Activated CD4-positive, alpha-beta T cell treated with anti-CD3 and anti-CD28 coated beads for 48 hours (primary cell): ENCODE measurements at places on chromosomes 3 and 15.

DNA sequence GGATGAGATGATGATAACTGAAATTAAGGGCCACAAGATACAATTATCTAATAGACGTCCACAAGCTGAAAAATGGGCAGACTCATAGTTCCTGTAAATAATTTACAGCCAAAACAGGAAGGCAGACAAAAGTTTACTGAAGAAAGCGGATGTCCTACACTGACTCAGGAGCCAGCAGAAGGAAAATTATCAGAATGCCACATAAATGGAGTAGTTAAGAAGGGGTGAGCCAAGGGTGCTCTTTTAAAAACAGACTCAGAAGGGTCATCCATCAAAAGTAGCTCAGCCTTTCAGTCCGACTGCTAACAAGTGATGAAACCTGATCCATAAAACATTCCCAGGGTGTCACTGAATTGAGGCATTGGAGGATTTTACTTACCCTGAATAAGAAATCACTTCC, 39.8 kb downstream of the TUSC7 start:
- DNase-seq, result no peak

GRCh38 chr15:74364936-74365597, 2.4 kb downstream of the CYP11A1 start:
- no peak for DNase-seq

DNA sequence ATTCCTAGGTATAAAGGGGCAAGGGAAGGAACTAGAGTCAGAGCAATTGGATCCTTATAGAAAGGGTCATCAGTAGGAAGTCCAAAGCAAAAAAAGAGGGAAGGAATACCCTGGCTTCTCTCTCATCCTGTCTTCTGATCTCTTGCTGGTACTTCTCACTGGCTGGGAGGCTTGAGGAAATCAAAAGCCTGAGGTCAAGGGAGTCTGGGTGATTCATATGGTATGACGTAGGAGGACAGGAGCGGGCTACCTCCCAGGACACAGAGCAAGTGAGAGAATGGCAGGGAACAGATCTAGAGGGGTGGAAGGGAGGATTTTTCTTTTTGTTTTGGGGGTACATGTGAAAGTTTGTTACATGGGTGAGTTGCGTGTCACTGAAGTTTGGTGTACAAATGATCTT, 76.0 kb downstream of the CFAP20DC start:
- no peak for DNase-seq

DNA sequence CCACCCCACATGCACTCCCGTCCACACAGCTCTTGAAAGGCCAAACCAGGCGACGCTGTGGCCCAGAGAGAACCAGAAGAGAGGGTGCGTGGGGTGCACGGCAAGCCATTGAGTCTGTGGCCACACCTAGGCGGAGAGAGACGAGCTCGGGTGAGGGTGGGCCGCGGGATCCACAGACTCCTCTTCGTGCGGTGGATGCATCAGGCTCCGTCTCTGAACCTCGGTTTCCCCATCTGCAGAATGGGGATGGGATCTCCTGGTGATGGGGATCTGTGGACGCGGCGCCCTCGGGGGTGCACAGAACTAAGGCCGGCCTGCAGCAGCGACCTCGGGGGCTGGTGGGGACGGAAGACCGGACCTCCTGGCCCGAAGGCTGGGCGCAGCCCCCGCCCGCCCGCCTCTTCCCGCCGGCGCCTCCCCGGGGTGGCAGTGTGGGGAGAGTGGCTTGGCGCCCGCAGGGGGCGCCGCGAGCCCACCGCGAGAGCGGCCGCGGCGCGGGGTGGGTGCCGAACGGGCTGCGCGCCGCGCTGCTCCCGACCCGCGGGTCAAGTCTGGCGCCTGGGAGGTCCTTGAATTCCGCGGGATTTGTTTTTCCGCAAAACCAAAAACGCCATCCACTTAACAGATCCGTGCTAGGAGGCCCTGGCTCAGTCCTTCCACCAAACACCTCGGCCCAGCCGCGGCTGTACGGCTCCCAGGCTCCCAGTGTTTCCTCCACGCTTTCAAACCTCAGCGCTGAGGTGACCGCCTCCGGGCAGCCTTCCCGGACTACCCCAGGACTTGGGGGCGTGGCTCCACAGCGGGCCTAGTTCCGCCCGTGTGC, 13.2 kb upstream of the ADPGK start:
- peak; percentile 56 for DNase-seq

- no peak for DNase-seq
These were observed 415.4 kb downstream of the RBMS3 start for GRCh38 chr3:29696311-29696710.

GRCh38 chr3:12579456-12579855, 22.6 kb downstream of the MKRN2 start:
- DNase-seq, result no peak

GRCh38 chr3:143266927-143267326, 147.4 kb downstream of the CHST2 start:
- no peak for DNase-seq

DNA sequence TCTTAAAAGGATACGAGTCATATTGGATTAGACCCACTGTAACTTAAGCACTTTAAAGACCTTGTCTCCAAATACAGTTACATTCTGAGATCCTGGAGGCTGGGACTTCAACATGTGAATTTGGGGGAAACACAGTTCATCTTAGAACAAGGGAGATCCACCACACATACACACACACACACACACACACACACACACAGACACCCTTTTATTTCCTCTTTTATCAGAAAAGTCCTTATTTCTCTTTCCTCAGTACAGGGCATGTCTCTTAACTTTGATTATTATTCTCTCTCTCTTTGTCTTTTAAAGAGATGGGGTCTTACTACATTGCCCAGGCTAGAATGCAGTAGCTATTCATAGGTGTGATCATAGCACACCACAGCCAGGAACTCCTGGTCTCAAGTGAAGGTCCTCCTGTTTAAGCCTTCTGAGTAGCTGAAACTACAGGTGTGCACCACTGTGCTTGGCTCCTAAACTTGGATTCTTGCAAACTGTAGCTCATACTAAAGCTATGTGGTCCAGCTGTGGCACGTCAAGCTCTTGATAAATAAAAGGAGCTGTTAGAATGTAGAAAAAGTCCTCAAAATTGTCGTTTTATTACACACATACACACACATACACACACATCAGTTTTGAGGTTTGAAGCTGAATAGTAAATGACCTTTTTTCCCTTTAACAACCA, 7.4 kb downstream of the GOLM2 start:
- no peak for DNase-seq

DNA sequence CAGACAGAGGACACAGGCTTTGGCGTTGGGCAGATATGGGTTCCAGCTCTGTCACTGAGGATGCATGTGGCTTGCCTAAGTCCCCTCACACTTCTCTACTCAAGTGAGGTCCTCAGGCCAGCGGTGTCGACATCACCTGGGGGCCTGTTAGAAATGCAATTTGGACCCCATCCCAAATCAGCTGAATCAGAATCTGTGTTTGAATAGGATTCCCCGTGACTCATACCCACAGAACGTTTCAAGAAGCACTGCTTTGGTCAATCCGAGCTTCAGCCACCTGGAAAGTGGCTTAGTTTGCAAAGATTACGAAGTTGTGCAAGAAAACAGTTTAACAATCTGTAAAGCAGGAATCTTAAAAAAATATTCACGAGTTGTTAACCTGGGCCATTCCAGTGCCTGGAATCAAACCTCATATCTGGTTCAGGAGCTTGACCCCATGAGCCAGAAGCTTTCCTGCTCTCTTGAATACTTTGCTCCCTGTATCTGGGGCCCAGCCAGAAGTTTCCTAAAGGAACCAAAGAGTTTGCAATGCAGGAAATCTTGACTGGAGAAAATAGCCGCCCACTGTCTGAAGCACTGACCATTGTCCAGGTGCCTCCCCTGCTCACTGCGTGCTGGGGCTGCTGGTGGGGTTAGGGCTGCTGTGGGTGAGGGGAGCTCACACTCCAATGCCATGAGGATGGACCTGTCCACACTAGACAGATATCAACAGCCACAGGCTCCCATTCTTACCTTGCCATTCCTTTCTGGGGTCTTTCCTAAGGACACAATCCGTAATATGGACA, 208.5 kb upstream of the LINGO1 start:
- no peak for DNase-seq

- peak; percentile 5 for DNase-seq
These were observed 64.2 kb downstream of the TBC1D5 start for GRCh38 chr3:17678116-17678741.

- no peak for DNase-seq
These were observed 25.5 kb downstream of the TBC1D2B start for GRCh38 chr15:78052001-78052401.

DNA sequence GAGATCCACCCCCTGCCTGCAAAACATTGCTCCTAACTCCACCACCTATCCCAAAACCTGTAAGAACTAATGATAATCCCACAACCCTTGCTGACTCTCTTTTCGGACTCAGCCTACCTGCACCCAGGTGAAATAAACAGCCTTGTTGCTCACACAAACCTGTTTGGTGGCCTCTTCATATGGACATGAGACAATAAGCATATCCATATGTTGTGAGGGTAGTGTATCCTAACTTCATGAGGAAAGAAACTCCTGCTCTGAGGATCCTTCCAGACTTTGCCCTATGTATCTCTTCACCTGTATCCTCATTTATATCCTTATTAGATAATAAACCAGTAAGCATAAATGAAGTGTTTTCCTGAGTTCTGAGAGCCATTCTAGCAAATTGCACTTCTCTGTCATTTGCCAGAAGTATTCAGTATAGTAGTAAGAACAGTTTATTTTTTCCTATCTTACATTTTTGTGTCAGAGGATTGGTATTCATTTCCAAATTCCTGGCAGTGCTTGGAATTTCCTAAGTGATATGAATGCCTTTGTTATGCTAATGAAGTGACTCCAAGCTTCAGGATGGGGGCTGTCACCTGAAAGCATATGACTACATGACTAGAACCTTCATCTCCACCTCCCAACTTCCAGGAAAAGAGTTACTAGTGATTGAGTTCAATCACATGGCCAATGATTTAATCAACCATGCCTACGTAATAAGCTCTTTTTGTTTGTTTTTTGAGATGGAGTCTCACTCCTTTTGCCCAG, 30.2 kb downstream of the TTBK2 start:
- DNase-seq, result no peak

- peak; percentile 71 for DNase-seq
These were observed 492 bp downstream of the TMCC1 start for GRCh38 chr3:129892857-129893580.

DNA sequence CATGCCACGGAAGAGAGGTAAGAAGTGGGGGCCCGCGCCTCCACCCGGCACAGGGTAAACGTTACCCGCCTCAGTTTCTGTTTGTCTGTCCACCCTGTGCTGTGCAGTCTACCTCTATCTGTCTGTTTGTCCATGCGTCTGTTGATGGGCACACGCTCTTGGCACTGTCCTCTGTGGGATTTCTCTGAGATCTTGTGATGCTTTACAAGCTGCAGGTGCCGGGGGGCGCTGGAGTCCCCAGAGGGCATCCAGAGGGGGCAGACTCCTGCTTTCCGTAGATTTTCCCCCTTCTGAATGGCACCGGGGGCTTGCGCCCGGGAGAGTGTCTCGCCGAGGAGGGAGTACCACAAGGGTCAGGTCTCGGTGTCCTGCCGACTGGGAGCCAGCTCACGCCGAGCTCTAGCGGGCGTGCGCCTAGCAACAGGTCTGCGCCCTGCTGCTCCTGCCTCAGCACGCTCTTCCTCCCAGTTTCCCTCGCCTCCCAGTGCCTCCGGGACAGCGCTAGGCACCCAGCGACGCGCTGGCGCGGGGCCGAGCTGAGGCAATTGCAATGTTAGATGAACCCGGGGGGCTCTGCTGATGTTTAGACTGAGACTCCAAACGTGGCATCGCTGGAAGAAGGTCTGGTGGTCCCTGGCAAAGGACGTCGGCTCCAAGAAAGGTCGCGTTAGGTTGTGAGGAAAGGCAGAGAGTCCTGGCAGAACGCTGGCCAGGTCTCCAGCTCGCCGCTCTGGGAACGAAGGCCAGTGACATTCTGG, 667 bp downstream of the CEMIP start:
- no peak for DNase-seq

GRCh38 chr15:77870195-77871065, 207.1 kb downstream of the TBC1D2B start:
- DNase-seq, result peak; percentile 65

- no peak for DNase-seq
These were observed 35.6 kb upstream of the SLC6A1 start for GRCh38 chr3:10956986-10957385.

- DNase-seq, result no peak
These were observed 19.4 kb downstream of the IFT57 start for GRCh38 chr3:108202834-108203233.

- no peak for DNase-seq
These were observed 1.7 kb upstream of the CD47 start for GRCh38 chr3:108092501-108092900.

- DNase-seq, result no peak
These were observed 16.0 kb upstream of the SQOR start for GRCh38 chr15:45618813-45619212.

GRCh38 chr15:63501256-63502089, 2.9 kb upstream of the USP3 start:
- peak; percentile 39 for DNase-seq

GRCh38 chr3:32022947-32023346, 41.4 kb downstream of the ZNF860 start:
- no peak for DNase-seq

DNA sequence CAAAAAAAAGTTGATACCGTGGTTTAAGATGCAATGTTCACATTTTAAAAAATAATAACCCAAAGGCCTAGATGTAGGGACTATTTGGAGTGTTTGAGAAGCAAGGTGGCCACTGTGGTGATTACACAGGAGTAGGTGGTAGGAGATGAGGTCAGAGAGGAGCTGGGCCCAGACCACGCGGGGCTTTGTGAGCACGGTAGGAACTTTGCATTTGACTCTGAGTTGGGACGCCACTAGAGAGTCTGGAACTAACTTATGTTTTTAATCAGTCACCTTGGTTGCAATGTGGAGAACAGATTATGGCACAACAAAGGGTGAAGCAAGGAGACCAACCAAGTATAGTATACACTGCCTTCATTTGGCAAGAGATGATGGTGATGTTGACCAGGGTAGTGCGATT, 351.7 kb downstream of the MECOM start:
- DNase-seq, result no peak

- DNase-seq, result no peak
These were observed 8.0 kb downstream of the TMEM45A start for GRCh38 chr3:100500320-100500880.

DNA sequence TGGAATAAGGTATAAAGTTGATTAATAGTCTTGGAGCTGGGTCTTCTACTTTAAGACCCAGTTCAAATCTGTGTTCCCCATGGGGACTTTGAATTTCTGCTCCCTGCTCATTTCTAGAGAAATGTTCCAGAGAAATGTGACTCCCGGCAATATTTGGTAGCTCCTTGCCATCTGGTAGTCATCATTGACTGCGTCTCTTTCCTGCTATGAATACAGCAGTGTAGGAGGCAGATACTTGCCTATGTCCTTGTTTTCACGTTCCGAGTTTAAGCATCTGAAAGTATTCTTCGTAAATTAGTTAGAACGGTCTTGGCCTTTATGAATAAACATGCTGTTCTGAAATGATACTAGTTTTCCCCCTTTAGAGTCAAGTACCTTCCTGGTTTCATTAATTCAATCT, 352.9 kb downstream of the PTPRG start:
- no peak for DNase-seq

- DNase-seq, result no peak
These were observed 292.4 kb upstream of the SGO1 start for GRCh38 chr3:20478436-20478835.

- DNase-seq, result peak; percentile 25
These were observed 595 bp downstream of the DPH6 start for GRCh38 chr15:35545316-35545823.

GRCh38 chr15:68298336-68298735, 20.8 kb downstream of the FEM1B start:
- DNase-seq, result no peak
